Endothelial cell (in vitro differentiated cells): ENCODE measurements at places on chromosomes 5 and 9.

GRCh38 chr5:61737964-61738340 is 405.9 kb downstream of the ZSWIM6 start:
- DNase-seq = no peak

DNA sequence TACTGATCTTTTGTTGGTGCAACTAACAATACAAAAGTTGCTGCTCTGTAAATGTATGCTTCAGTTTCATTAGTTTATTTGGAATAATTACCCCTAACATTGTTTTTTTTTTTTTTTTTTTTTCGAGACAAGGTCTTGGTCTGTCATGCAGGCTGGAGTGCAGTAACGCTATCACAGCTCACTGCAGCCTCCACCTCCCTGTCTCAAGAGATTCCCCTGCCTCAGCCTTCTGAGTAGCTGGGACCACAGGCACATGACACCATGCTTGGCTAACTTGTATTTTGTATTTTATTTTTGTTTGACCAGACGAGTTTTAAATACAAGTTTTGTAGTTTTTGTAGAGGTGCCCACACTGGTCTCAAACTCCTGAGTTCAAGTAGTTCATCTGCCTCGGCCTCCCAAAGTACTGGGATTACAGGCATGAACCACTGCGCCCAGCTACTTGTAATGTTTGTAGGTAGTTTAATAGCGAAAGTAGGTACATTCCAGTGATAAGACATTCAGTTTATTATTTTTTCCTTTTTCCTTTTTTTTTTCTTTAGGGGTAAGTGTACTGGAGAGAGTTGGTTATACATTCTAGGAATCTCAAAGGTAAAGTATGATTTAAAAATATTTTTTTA is 6.9 kb downstream of the GAPVD1 start:
- no peak for DNase-seq

DNA sequence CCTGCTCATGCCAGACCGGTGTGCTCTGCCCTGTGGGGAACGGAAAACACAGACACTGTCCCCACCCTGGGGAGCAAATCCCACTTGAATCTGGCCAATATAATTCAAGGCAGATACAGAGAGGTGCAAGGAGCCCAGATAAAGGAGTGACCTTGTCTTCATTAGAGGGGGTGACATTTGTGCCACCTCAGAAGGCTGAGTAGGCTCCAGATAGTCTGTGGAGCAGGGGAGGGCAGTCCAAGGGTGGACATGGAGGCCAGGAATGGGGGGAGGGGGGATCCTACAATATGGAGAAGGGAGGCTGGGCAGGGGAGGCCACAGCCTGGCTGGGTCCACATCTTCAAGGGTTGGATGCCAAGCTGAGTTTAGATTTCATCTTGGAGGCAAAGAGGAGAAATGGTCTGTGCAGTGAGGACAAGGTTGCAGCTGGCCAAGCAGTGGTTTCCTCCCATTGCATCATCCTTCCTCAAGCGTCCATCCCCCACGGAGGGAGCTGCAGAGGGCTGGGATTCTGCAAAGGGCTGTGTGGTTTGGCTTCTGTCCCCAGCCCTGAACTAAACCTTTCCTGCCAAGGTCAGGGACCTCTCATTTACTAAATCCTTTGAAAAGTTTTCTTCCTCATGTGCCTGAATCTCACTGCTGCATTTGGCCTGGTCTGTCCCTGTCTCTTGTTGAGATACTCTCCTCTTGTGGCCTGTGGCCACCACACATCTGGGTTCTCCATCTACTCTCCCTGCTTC is 60.1 kb downstream of the GALNT12 start:
- DNase-seq = no peak

DNA sequence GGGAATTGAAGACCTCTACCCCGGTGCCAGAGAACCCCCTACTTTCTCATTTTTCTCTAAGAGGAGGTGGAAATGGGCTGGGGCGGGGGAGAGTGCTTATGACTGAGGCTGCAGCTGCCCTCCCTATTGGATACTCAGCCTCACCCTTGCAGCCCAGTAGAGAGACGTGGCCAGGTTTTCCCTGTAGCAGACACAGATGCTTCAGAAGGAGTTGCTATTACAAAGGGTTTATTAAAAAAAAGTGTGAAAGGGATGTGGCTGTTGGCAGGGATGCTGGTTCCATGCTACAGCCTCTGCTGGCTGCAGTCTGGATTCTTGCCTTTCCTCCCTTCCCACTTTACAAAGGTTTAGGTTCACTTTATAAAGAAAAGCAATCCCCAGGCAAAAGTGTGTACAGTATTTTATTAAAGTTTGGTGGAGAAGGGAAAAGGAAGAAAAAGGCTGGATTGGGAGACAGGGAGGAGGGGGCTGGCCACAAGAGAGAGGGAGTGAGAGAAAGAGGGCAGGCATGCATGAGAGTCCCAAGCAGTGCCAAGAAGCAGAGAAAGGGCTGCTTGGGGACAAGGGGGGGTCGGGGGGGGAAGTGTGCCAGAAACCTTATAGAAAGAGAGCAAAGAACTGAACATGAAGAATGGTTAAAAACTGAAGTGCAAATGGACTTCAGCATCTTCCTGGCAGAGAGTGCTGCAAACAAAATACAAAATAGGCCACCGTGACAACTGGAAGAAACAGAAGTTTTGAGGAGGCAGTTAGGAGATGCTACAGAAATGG is 29.5 kb upstream of the NFIB start:
- DNase-seq = no peak

DNA sequence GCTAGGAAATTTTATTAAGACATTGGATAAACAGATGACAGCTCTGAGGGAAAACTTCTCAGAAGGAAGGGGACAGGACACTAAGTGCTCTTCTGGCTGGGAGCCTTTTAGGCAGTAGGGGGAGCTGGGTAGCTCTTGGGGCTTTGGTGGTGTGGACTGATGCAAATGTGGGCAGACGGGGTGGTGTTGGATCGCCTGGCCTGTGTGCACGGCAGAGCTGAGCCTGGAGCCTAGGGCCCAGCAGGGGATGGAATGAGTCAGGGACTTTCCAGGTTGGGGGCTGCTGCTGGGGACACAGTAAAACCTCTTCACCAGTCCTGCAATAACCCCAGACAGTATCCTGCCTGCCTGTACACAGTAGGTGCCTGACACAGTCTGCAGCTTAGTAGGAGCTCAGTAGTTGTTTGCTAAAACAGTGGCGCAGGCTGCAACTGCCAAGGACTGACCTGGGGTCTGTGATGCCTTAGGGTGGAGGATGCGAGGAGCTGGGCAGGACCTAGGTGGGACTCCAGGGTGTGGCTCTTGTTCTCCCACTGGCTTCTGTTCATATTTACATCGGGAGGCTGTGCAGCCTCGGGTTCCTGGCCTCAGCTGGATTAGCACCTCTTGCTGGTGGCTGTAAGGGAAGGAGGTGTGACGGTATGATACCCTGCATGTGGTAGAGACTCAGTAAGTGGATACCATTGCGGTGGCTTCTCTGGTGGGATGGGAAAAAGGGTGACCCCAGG is 83.8 kb downstream of the DAB2IP start:
- DNase-seq = peak; percentile 49

GRCh38 chr5:149937610-149938009 is 7.0 kb downstream of the PDE6A start:
- no peak for DNase-seq
